ENCODE measurements at places on chromosomes 12 and 14. TPM values are rescaled to one million over a fixed set of nuclear protein-coding genes. Genes with fewer than 3 reads are reported as not detected.

KCNA1 gene
- not detected for total RNA-seq

FOXN4 gene
- not detected for total RNA-seq

HEBP1 gene
- total RNA-seq, result 14.0 TPM

SYNDIG1L gene
- total RNA-seq, result not detected

SUSD6 gene
- total RNA-seq, result 29.7 TPM

MEG3 gene
- 11.0 TPM for total RNA-seq

GYS2 gene
- not detected for total RNA-seq

TUBA1A gene
- 1,351 TPM for total RNA-seq

FOXA1 gene
- not detected for total RNA-seq

CD4 gene
- not detected for total RNA-seq

ERC1 gene
- total RNA-seq, result 34.7 TPM

SERPINA10 gene
- not detected for total RNA-seq

GPR65 gene
- total RNA-seq, result not detected

FAIM2 gene
- not detected for total RNA-seq

LIN7A gene
- 0.19 TPM for total RNA-seq

ERGIC2 gene
- 49.2 TPM for total RNA-seq

LRRC43 gene
- 3.3 TPM for total RNA-seq

PTPRO gene
- total RNA-seq, result not detected

RERGL gene
- total RNA-seq, result not detected

ITGB7 gene
- total RNA-seq, result under 0.01 TPM

ERP27 gene
- total RNA-seq, result 0.33 TPM

CFAP251 gene
- total RNA-seq, result 2.9 TPM

EEA1 gene
- total RNA-seq, result 17.3 TPM

POC1B gene
- 20.3 TPM for total RNA-seq

BCAT1 gene
- 236 TPM for total RNA-seq

TMEM119 gene
- under 0.01 TPM for total RNA-seq

ASIC1 gene
- total RNA-seq, result under 0.01 TPM

LRRC23 gene
- 2.5 TPM for total RNA-seq

KRT3 gene
- total RNA-seq, result not detected

ANKLE2 gene
- 82.3 TPM for total RNA-seq

CEBPE gene
- not detected for total RNA-seq

TSPAN31 gene
- total RNA-seq, result 33.3 TPM

P2RX2 gene
- total RNA-seq, result not detected

ALKBH1 gene
- total RNA-seq, result 10.1 TPM

FOXG1 gene
- total RNA-seq, result not detected

PHC1 gene
- total RNA-seq, result 13.0 TPM

SLC6A12 gene
- not detected for total RNA-seq

CCDC177 gene
- not detected for total RNA-seq

NTN4 gene
- 387 TPM for total RNA-seq

ADAM20 gene
- total RNA-seq, result 0.65 TPM

TAS2R10 gene
- total RNA-seq, result 1.5 TPM

KIF26A gene
- 14.6 TPM for total RNA-seq

FZD10 gene
- total RNA-seq, result not detected

SYT10 gene
- not detected for total RNA-seq

ADAMTS20 gene
- total RNA-seq, result not detected

All from vein endothelial cell (primary cell).